ENCODE measurements at places on chromosomes 16 and 17.

DNA sequence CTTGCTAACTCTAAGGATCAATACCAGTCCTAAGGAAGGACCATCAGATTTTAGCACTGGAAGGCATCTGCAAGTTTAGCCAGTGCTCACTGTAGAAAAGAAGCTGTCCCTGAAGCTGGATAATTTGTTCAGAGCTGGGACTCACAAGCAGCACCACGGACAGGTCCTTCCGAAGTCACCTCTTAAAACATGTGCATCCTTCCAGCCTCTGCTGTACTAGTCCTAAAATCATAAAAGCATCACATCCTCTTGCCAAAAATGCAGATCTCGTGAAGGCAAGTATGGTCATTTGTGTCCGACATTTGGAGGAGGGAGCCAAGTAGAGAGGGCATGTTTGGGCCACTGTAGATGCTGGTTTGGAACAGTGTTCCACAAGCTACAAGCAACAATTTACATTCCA is 506.9 kb downstream of the RBFOX1 start:
- DNase-seq, result no peak

DNA sequence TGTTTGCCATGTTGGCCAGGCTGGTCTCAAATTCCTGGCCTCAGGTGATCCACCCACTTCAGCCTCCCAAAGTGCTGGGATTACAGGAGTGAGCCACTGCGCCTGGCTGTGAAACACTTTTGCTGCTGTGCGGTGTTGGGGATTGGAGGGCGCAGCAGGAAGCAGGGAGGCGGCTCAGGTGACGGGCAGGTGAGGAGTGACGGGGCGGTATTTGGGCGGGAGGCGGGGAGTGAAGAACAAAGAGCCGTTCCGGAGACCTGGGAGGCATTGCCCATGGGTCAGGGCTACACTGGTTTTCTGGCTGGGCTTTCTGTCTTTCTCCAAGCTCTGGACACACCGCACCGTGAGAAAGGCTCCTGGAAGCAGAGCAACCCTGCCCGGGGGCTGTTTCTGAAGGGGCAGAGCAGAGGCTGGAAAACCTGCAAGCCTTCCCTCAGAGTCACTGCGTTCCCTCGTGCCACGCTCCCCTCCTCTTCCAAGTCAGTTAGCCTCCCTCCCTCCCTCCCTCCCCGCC is 22.1 kb downstream of the CRISPLD2 start:
- no peak for DNase-seq

GRCh38 chr17:45411348-45412105 is 21.1 kb downstream of the ARHGAP27 start:
- DNase-seq, result no peak

- no peak for DNase-seq
These were observed 39.1 kb downstream of the CCDC57 start for GRCh38 chr17:82173351-82174041.

- no peak for DNase-seq
These were observed 56.5 kb downstream of the COPRS start for GRCh38 chr17:31802502-31802901.

DNA sequence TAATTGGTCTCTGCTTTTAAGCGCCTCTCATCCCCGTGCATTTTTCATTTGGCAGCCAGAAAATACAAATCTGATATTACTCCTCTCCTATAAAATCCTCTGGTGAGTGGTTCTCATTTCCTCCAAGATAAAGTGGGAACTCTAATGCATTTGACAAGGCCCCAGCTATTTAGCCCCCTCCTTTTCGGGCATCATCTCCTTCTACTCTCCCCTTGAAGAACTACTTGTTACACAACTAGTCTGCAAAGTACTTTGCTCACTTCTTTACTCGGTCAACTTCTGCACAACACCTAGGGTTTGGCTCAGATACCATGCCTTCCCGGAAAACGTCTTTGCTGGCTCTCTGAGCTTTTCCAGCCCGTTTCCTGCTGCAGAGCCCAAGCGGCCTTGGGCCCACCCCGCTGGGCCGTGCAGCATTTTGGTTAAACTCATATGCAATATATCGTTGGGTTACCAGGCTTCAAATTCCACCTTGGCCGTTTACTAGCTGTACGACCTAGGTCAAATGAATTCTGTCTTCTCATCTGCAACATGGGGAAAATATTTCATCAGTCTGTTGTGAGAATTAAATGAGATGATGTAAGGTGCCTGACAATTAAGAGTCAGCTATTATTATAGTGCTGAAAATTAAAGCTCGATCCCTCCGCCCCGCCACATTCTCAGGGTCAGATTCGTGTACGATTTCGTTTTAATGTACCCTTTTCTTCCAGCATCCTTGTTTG is 883 bp upstream of the TAF15 start:
- no peak for DNase-seq

GRCh38 chr17:65902155-65902554 is 289.8 kb downstream of the CEP112 start:
- DNase-seq, result no peak

- no peak for DNase-seq
These were observed 841.2 kb downstream of the CDH8 start for GRCh38 chr16:61195006-61195405.

- no peak for DNase-seq
These were observed 45.3 kb downstream of the DDX19A start for GRCh38 chr16:70391881-70392481.

DNA sequence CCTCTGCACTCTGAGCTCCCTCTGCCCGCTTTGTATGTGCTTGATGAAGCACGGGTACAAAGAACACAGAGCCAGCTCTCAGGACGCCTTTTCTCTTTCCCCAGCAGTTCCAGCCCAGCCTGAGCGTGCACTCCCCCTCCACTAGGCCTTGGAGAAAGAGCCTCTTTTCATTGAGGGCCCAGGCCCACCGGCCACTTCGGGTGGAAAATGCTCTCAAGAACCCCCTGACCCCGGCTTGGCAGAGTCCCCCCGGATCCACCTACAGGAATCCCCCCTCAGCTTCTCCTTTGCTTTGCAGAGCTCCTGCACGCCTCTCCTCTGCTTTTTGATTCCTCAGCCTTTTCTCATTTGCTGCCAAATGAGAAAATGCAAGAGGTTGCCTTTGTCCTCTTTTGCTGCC is 30.2 kb downstream of the MRC2 start:
- DNase-seq, result no peak

Measured in midbrain (tissue), 1 donor.